NCI-H1436 treated with DMSO at 0.1 percent for 48 hours (cell line): ENCODE measurements at places on chromosomes 2 and 18.

GRCh38 chr2:191642541-191642940 is 35.4 kb upstream of the NABP1 start:
- no peak for DNase-seq

DNA sequence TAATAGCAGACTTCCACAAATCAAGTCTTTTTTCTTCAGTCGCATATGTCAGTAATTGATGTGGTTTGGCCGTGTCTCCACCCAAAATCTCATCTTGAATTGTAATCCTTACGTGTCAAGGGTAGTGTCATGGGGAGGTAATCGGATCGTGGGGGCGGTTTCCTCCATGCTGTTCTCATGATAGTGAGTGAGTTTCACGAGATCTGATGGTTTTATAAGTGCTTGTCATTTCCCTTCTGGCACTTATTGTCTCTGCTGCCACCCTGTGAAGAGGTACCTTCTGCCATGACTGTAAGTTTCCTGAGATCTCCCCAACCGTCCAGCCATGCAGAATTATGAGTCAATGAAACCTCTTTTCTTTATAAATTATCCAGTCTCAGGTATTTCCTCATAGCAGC is 478.8 kb downstream of the PTPRM start:
- DNase-seq: no peak

GRCh38 chr2:217399291-217399690 is 539.4 kb upstream of the TNP1 start:
- DNase-seq: no peak

GRCh38 chr2:145484448-145485097 is 964.7 kb upstream of the ZEB2 start:
- no peak for DNase-seq
